ENCODE measurements at places on chromosomes 2 and 18. TPM values are rescaled to one million over a fixed set of nuclear protein-coding genes. Genes with fewer than 3 reads are reported as not detected.

ADRA2B gene
- 0.33 TPM for total RNA-seq

ITGAV gene
- total RNA-seq, result 5.9 TPM

- no peak for DNase-seq
These were observed 19.3 kb downstream of the SPEG start for GRCh38 chr2:219453671-219454590.

DNA sequence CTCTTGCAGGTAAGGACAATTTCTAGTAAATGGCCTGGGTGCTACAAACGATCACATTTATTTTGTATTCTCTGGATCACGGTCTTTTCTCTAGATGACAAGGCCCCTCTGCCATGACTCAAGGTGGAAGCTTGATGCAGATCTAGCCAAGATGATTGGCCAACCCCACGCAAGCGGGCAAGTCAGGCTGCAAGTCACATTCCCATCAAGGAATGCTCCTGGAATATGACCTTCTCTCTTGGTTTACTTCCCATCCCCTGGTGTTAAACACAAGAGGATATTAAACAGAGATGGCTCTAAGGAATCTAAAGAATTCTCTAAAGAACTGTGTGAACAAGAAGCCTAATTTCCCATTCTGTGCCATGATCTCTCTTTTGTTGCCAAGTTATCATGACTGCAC is 97.3 kb upstream of the SERPINE2 start:
- no peak for DNase-seq

DNA sequence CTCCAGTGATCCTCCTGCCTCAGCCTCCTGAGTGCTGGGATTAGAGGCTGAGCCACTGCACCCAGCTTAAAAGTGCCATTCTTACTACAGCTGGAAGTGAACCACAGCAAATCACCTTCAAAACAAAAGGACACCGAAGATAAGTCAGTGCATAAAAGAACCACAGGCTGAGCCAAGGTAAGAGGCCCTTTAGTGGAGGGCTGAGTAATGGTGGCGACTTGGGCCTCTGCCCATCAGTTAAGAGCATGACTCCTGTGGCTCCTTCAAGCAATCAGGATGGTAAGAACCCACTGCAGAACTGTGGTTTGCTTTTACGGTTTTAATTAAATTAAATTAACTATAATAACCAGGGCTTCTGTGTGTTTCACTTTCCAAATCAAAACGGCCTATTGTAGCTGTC is 75.1 kb downstream of the CTAGE1 start:
- DNase-seq, result no peak

DNA sequence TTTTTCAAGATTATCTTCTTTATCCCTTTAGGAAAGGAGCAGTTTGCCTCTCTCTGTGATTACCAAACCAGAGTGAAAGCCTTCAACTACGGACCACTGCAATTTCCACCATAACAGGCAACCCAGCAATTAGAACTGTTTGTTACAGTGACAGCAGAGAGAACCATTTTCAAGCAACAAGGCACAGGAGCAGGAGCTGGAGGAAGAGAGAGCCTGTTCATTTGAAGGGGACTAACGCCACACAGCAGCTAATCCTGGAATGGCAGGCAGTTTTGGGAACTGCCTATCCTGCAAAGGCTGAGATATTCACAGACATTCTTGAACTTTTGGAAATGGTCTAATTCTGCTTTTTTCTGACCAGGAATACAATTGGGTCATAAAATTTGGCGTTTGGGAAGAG is 1541.9 kb upstream of the PIK3C3 start:
- DNase-seq, result no peak

GRCh38 chr2:233789554-233789953 is 11.4 kb downstream of the MROH2A start:
- no peak for DNase-seq

DNA sequence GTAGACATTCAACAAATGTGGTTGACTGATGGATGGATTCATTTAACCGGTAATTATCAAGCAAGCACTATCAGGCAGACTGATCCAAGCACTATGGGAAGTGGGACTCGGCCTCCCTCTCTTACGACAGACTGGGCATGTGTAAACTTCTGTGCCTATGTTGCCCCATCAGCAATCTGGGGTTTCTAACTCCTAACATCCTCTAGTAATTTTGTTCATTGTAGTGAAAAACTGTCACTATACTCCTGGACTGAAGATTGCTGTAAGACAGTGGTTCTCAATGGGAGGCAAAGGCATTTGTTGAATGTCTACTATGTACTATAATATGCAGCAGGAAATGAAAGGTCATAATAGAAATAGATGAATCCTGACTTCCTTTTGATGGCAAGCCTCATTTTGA is 51.2 kb upstream of the CREB1 start:
- no peak for DNase-seq

GRCh38 chr18:250685-251084 is 17.2 kb downstream of the THOC1 start:
- no peak for DNase-seq

DNA sequence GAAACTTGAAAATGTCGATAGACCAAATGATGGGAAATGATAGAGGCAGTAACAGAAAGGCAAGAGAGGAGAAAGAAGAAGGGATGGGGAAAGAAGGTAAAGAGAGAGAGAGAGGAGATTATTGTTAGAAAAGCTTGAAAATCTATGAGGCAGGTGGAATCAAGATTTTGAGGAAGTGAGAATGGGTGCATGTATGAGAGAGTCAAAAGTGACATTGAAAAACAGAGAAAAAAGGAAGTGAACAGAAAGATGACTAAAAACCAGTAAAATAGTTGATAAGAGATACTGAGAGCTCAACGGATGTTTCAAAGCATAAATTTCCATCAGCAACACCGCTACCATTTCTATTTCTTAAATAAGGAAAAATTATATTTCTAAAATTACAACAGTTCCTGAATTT is 327.4 kb upstream of the CWC22 start:
- no peak for DNase-seq

ZSWIM2 gene
- not detected for total RNA-seq

ASB18 gene
- total RNA-seq, result not detected

- no peak for DNase-seq
These were observed 48.9 kb downstream of the ARL4C start for GRCh38 chr2:234447963-234448362.

DNA sequence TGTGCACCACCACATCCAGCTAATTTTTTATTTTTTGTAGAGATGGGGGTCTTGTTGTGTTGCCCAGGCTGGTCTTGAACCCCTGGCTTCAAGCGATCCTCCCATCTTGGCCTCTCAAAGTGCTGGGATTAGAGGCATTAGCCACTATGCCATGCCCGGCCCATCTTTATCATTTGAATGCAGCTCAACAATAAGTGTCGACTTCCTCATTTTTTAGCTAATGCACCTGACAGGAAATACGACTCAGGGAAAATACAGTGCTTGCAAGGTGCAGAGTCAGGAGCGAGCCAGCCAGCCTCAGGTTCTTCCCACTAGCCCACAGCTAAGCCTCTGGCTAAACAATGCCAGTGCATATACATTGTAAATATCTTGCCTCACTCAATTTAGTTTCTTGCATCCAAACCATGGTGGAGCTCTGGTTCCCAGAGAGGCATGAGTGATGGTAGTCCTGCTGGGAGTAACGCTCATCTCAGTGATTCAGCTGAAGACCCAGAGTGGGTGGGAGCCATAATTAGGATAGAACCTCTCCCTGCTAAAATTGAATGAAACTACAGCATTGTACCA is 135.0 kb downstream of the TGIF1 start:
- no peak for DNase-seq

SCN9A gene
- total RNA-seq, result 0.06 TPM

DNA sequence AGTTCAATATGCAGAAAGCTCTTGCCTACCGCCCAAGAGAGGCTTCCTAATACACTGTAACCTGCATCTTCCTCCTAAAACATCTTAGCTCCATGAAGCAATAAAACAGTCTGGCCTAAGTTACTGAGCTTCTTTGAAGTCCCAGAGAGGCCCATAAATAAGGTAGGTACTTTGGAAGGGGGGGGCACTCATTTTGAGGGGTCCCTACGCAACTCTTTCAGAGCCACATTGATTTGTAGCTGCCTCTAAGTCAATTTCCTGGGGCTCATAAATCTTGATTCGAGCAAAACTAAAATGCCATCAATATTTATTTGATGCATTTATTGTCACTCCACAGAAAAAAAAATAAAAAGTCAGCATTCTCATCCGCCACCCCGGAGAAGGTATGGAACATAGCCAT is 60.4 kb upstream of the SIX2 start:
- DNase-seq, result no peak

SCN7A gene
- not detected for total RNA-seq

DNA sequence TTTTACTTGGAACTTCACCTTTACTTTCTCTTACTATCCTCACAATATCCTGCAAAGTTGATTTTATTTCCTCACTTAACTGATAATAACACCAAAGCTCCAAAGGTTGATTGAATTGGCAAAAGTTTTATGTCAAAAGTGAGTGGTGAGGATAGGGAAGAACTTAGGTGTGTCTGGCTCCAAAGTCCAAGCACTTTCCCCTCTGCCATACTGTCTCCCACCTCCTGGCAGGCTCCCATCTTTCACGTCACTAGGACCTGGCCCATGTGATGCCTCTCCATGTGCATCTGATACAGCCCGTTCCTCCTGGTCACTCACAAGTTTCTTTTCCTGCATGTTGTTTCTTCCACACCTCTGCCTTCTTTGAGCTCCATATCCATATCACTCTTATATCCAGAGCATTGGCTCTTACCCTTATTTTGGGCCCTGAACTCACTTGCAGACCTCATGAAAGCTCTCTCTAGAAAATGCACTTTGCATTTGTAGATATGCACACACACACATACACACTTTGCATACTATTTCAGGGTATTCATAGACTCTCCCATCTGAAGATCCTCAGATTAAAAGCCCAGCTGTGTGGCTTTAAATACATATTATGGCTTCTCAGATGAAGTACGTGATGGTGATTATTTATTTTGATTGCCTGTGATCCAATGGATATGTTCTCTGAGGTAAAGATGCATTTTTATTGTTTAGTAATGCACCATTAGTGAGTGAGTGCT is 12.3 kb downstream of the MEP1B start:
- DNase-seq, result no peak

AOX1 gene
- total RNA-seq, result not detected

GRCh38 chr2:10327896-10328669 is 25.4 kb downstream of the HPCAL1 start:
- no peak for DNase-seq

- no peak for DNase-seq
These were observed 65.7 kb downstream of the RRM2 start for GRCh38 chr2:10188211-10188610.

- DNase-seq, result no peak
These were observed 95.1 kb downstream of the MTCL1 start for GRCh38 chr18:8800445-8800844.

PKP4 gene
- total RNA-seq, result 20.3 TPM

DNA sequence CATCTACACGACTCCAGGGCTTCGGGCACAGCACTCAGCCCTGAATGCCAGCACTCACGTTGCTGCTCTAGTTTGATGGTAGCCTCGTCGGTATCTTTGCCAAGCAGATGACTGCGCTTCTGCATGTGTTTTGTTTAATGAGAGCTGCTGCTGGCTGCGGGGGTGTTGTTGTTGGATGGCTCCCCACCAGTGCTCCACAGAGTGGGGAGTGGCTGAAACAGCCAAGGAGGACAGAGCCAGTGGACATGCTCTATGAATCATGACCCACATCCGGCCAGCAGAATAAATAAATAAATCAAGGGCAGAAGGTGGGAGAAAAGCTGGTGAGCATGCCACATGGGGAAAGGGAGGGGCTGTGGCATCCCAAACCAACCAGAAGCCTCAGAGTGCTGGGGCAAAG is 131.2 kb upstream of the SOX11 start:
- no peak for DNase-seq

DNA sequence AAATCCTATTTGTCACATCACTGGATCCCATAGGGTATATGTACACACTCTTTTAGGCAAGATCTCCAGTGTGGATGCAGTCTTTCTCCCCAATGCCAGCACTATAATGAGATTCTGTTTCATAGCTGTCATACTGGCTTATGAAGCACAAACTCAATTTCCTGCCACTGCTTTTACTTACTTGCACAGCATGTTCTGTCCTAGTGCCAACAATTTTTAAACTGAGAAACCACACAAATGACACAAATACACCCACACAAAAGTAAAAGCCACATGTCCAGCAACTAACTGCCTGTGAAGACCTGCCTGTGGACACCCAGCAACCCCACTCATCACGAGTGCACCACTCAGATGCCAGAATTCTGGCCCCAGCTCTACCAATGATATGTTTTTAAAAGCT is 29.6 kb upstream of the RNU4ATAC start:
- DNase-seq, result no peak

GNLY gene
- total RNA-seq, result 377 TPM

DNA sequence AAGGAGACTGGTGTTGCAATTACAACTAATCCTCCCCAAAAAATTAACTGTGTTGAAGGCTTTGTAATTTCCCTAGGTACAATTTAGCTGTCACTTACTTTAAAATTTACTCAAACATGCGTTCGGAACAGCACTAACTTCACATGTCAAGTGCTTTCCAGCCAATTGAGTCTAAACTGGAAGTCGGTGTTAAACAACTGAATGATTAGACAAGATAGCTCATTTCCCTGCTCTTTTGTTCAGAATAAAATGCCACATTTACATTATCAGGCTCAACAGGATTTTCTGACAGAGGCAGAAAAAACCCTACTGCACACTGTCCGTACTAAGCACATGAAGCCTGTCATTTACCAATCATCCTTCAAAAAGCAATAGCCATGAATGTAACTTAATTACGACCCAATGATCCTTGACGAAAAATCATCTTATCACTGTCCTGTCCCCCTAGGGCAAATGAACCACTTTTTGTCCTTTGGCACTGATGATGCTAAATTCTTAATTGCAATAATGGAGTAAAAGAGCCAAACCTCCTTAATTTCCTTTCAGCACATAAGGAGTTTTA is 56.0 kb downstream of the LRPPRC start:
- DNase-seq, result no peak

DNA sequence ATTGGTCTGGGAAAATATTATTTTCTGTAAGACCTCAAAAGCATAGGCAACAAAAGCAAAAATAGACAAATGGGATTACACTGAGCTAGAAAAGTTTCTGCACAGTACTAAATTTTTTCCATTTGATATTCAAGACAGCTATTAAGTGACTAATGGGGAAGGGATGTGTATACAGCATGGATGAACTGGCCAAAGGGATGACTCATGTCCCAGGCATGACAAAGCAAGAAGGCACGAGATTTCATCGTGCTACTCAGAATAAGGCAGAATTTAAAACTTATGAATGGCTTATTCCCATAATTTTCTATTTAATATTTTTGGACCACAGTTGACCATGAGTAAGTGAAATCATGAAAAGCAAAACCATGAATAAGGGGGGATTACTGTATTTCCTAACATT is 1250.1 kb upstream of the GYPC start:
- DNase-seq, result no peak

GAL3ST2 gene
- not detected for total RNA-seq

UGT1A10 gene
- not detected for total RNA-seq

GRCh38 chr2:235216901-235217300 is 265.1 kb downstream of the SH3BP4 start:
- DNase-seq, result no peak

C2orf78 gene
- not detected for total RNA-seq

UGT1A6 gene
- not detected for total RNA-seq

NPAS2 gene
- 9.5 TPM for total RNA-seq

EFR3B gene
- total RNA-seq, result 0.09 TPM

TOGARAM2 gene
- total RNA-seq, result 4.3 TPM

- no peak for DNase-seq
These were observed 34.8 kb upstream of the SLC35F6 start for GRCh38 chr2:26729311-26729710.
